ENCODE measurements at places on chromosomes 12 and 14.

DNA sequence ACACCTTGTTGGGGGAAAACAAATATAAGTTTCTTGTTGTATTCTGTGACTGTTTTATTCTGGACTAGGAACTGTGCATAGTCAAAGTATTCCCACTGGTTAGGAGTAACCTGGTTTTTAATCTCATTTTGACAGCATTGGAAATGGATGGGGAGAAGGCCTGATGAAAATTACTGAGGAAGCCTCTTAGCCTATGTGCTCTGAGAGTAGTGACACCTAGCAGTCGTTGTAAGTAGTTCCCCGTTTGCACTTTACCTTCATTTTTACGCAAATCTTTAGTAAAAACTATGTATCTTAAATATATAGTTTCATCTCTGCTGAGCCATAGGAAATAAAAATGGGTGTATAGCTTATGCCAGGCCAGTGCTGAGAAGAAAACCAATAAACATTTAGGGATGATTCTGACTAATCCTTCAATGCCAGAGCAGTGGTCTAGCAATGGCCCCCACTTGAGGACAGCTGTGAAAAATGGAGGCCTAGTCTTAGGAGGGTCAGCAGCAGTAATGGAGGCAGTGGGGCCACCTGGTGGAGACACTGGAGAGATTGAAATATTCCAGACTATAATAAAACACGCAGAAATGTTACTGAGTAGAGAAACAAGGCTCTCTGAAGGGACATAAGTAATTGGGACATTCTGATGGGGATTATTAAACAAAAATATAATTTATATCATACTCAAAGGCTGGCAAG lies 133.2 kb upstream of the NOVA1 start:
- DNase-seq, result no peak

- DNase-seq, result no peak
These were observed 206.0 kb upstream of the PLEKHG7 start for GRCh38 chr12:92496790-92497189.

GRCh38 chr12:96436366-96437170 lies 36.3 kb upstream of the CDK17 start:
- DNase-seq, result no peak

DNA sequence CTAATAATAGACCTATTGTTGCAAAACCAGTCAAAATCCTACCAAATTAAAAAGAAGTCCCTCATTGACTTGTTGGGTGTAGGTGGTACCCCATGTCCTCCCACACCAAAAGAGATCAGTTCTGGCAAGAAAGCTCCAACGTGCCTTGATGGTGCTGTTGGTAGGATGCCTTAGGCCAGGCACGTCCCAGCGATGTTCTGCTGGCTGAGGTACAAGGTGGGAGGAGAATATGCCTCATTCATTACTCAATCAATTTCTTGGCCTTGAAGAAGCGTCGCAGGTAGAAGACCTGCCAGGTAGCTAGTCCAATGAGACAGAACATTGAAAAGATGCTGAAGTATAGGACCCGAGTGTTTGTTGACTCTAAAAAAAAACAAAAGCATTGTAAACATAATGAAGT lies 7.8 kb upstream of the NEK9 start:
- no peak for DNase-seq

- no peak for DNase-seq
These were observed 28.8 kb downstream of the TIMELESS start for GRCh38 chr12:56420411-56420810.

DNA sequence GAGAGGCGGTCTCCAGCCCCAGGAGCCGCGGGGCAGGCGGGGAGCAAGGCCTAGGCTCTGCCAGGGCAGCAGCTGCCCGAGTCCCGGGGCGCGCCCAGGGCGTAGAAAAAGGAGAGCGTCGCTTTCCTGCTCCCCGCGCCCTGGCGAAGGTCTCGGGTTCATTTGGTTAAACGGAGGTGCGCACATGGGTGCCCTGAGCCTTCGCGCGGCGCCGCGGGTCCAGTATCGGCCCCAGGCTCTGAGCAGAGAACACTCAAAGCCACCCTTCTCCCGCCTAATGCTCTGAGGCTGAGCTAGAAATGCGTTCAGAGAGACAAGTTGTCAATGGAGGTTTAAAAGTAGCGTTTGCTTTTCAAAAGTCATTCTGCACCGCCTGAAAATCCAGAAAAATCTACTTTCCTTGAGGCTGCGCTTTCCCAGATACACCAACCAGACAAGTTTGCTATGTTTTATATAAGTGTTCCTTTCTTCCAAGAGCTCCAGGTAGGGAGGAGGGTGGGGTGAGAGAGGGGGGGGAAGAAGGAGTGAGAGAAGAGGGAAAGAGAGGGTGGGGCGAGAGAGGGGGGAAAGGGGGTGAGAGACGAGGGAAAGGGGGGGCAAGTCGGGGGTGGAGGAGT lies 1.5 kb downstream of the TMEM132C start:
- no peak for DNase-seq

DNA sequence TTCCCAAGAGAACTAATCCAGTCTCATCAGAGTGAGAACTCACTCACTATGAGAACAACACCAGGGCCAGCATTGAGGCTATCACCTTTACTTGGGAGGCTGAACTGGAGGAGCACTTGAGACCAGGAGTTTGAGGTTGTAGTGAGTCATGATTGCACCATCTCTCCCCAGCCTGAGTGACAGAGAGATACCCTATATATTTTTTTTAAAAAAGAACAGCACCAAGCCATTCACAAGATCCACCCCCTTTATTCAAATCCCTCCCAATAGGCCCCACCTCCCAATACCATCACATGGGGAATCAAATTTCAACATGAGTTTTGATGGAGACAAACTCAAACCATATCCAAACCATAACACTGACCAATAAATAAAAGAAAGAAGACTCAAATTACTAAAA lies 3.7 kb upstream of the TMX1 start:
- DNase-seq, result no peak

DNA sequence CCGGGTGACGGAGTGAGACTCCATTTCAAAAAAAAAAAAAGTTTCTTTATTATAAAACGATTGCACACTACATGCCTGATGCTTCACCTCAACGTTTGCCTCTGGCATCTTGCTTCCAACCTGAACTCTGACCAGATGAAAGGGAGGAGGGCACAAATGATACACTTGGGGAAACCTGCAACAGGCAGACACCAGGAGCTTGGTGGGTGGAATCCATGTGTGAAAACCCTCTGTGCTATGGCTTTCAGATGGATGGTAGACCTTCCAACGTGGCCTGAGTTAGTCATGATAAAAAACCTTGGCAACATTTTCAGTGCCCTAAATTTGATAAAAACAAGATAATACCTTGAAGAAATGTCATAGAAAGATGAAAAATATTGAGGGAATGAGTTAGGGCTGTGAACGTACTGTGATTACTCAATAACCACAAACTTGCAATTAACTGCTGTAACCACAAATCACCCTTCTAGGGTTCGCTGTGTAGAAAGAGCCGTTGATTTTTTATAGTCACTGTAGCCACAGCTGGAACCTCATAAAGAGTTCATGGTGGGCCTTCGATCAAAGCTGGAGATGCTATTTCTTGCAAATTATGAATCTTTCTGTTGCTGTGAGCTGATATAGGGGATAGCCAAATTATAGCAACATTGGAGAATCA lies 26.1 kb upstream of the GZMB start:
- DNase-seq, result no peak

DNA sequence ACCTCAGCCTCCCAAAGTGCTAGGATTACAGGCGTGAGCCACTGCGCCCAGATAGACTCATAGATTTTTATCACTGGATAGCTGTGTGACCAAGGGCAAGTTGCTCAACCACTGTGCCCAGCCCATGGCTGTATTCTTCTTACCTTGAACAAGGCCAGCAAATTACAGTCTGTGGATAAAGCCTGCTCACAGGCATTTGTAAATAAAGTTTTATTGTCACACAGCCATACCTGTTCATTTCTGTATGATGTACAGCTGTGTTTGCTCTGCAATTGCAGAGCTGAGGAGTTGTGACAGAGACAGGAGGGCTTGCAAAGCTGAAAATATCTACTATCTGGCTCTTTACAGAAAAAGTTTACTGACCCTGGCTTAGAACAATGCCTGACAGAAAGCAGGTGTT lies 35.2 kb upstream of the LHX5 start:
- DNase-seq, result no peak

DNA sequence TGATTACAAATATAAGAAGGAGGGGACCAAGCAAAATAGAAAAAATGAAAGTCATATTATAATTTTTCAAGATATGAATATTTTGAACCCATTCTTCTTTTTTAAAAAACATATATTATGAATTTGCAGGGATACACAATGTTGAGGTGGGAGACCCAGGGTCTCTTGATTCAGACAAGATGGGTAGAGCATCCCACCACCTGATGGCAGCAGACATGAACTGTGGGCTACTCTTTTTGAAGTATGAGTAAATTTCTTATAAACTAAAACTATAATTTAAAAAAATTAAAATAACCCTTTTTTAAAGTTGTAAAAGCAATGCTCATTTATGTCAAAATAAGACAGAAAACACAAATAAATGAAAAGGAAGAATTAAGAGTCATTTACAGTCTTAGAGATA lies 202.7 kb upstream of the PRICKLE1 start:
- DNase-seq, result no peak

DNA sequence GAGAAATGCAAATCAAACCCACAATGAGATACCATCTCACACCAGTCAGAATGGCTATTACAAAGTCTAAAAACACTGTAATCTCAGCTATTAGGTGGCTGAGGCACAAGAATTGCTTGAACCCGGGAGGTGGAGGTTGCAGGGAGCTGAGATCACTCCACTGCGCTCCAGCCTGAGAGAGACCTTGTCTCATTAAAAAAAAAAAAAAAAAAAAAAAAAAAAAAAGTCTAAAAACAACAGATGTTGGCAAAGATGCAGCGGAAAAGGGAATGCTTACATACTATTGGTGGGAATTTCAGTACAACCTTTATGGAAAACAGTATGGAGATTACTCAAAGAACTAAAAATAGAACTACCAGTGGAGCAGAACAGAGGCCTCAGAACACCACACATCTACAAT lies 19.0 kb upstream of the ATF7 start:
- DNase-seq, result no peak

GRCh38 chr12:6041891-6042290 lies 82.6 kb downstream of the VWF start:
- DNase-seq, result no peak

- DNase-seq, result no peak
These were observed 41.8 kb upstream of the CORO1C start for GRCh38 chr12:108772891-108773797.

DNA sequence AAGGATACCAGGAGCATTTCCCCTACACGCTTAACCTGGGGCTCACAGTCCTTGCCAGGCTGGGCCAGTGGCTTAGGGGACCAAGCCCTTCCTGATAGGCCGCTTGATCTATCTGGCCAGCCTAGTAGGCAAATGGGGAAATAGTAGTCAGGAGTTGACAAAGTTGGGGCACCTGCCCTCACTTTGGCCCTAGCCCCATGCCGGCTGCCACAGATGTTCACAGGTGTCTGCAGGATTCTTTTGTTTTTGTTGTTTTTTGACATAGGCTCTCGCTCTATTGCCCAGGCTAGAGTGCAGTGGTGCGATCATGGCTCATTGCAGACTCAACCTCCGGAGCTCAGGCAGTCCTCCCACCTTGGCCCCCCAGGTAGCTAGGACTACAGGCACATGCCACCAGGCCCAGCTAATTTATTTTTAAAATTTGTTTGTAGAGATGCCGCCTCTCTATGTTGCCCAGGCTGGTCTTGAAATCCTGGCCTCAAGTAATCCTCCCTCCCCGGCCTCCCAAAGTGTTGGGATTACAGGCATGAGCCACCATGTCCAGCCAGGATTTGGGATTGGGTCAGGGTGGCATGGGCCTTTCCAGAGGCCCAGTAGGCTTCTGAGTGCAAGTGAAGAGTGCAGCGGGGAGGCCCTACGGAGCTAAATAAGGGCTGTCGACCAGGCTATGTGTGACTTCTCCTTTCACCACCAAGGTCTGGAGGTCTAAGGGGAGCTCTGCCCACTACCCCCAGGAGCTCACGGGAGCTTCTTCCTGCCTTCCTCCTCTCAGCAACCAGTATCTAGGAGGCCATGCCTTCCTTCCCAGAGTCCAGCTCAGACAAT lies 15.5 kb upstream of the HDAC7 start:
- no peak for DNase-seq

DNA sequence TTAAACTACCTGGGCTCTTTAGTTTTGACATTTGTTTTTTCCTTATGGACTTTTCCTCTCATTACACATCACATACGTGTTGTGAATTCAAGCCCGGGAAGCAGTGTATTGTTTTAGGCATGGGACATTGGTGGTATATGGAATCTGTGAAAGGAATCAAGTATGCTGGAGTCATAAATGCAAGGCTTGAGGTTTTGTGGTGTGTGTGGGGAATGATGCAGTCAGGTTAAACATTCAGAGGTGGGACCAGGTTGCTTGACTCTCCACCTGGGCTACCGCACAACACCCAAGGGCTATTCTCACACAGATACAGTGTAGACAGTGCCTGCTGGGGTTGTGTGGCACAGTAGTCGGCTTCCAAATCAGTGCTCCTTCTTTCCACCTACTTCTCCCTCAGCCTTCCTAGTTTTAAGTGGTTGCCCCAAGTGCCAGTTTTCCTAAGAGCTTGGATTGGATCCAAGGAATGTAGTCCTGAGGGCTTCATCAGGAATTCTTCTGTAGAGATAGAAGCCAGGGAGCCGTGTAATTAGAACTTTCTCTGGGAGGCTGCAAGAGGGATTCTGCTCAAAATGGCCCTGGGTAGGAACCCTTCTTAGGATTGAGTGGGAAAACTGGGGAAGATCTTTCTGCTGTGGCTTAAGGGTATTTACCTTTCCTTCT lies 243.7 kb downstream of the C12orf75 start:
- no peak for DNase-seq

DNA sequence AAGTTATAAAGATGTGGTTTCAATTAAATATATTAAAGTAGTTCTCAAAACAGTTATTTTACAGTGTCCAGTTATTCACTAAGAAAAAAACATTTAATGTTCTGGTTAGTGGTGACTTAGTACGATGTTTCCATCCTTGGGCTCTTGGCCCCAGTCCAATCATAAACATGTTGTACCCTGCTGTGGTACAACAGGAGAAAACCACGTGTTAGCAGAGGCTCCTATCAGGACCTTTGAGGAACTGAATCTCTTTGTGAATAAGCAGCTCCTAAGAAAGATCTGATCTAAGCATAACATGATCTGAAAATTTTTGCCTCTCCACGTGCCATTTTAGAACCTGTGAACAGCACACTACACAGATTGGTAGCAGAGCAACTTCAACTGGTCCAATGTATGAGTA lies 234.0 kb downstream of the SYT1 start:
- DNase-seq, result no peak

DNA sequence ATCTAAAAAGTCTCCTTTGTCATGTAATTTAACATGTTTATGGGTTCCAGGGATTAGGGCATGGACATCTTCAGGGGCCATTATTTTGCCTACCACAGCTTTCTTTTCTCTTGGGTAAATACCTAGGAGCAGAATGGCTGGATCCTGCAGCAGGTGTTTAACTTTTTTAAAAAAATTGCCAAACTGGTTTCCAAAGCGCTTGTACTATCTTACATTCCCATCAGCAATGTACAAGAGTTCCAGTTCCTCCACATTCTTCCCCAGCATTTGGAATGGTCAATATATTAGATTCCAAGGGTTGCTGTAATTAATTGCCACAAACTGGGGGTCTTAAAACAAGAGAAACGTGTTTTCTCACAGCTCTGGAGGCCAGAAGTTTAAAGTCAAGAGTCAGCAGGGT lies 27.7 kb upstream of the MYL2 start:
- DNase-seq, result no peak

- peak; percentile 48 for DNase-seq
These were observed 16.1 kb downstream of the UBC start for GRCh38 chr12:124898200-124898922.

GRCh38 chr12:20946732-20947131 lies 136.2 kb downstream of the SLCO1B3 start:
- no peak for DNase-seq

- DNase-seq, result no peak
These were observed 620.1 kb downstream of the NRXN3 start for GRCh38 chr14:78790271-78790670.
